ENCODE measurements at places on chromosomes 16 and 17.

DNA sequence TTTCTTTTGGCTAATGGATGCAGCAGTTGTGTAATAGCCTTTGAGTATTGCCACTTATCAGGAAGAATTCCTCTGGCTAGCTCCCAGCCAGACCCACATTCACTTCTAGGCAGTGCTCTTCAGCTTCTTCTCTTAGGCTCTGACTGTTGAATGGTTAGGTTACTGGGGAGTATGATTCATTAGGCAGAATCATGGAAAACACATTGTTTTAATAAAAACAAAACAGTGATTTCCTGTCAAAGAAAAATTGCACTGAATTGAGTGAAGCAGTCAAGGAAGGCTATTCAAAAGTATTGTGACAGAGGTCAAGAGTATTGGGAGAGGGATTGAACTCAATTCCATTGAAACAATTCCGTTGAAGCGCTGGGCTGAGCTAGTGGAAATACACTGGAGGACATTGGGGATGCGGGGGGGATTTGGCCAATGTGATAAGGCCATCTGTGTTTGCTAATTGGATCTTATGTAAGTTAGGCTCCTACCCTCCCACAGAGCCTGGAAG is 68.0 kb downstream of the CNTNAP4 start:
- no peak for DNase-seq

DNA sequence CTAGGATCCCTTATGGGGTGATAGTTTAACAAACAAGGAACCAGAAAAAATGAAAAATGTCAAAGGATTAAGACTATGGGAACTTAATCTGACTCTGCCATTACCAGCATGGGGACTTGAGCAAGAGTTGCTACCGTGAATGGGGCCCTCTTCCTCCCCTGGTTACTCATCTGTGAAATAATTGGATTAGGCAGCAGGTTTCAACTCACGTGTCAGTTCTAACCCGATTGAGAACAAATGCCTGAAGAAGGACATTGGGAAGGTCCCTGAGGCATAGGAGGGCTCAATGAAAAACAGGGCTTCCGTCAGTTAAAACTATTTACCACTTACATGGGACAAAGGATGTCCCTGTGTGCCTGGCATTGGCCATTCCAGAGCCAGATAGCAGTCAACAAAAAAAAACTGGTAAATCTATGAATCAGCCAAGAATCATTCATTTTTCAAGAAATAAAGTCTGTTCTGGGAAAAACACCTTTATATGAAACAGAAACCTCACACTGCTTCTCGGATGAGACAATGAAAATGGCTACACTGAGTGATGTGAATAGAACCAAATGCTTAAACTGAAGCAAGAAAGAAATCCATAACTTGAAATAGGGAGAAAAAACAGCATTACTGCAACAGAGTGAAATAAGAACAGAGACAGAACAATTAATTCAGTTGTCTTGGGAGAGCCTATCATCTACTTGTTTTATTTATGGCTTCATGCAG is 104.3 kb downstream of the ADAMTS18 start:
- DNase-seq = no peak

GRCh38 chr17:27701963-27702362 is 71.0 kb downstream of the LGALS9 start:
- no peak for DNase-seq

DNA sequence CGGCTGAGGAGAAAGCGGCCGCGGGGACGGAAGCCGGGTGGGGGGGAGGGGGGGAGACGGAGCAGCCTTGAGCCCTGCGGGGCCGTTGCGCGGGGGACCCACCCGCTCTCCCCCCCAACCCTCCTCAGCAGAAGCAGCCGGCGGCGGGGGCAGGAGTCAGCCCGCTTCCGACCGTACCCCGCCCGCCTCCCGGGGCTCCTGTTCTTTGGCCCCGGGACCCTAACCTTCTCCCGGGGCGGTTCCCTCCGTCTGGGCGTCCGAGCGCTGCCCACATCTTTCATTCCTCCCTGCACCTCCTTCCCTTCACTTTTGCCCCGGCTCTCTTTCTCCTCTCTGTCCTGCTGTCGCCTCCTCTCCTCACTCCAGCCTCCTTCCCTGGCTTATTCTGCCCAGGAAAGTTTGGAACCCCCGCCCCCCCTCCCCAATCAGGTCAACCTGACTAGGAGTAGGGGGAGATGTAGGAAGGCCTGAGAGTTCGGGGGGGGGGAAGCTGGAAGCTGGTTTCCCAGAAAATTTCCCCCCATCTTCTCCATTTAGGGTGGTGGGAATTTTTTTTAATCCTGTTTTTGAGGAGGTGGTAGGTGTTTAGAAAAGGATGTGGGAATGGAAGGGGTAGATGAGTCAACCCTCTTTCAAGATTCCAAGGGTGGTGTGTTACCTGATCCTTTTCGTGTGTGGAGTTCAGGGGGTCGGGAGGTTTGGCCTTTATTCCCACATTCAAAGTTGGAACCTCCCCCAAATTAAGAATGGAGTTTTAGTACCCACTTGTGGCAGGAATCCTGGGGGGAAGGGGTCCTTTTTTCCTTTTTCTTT is 427 bp upstream of the NLK start:
- no peak for DNase-seq

- no peak for DNase-seq
Observed at GRCh38 chr17:35287286-35287811, 44.5 kb downstream of the SLFN5 start.

DNA sequence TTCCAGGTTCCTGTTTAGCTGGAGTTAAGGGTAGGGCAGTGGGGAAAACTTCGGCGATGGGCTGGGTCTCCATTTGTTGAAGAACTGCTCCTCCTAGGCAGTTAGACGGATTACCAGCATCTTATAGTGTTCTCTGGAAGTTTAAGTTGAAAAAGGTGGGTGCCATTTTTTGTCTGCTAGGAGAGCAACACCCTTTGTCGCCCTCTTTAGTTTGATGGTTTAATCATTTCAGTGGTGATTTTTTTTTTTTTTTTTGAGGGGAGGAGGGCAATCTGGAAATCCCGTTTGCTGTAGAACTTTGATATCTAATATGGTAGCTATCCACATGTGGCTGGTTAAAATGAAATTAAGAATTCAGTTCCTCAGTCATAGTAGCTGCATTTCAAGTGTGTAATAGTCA is 4.1 kb downstream of the UBFD1 start:
- DNase-seq = no peak

DNA sequence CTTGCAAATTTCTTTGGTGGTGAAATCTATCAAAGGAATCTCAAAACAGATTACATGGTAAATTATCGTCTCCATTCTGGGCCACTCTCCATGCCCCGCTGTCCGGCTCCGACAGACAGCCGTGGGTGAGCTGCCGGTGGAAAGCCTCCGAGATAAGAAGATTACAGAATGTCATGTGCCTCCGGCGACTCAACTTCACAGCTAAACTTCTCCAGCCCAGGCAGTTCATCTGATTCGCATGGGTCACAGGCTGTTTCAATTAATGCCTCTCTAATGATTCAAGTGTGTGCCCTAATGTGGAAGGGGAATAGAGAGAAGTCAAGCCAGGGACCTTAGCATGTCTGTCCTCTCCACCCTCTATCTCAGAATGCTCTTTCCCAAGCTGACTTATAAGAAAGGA is 520.8 kb upstream of the ZFHX3 start:
- no peak for DNase-seq

GRCh38 chr17:38554430-38555350 is 51.1 kb downstream of the SRCIN1 start:
- peak; percentile 44 for DNase-seq

DNA sequence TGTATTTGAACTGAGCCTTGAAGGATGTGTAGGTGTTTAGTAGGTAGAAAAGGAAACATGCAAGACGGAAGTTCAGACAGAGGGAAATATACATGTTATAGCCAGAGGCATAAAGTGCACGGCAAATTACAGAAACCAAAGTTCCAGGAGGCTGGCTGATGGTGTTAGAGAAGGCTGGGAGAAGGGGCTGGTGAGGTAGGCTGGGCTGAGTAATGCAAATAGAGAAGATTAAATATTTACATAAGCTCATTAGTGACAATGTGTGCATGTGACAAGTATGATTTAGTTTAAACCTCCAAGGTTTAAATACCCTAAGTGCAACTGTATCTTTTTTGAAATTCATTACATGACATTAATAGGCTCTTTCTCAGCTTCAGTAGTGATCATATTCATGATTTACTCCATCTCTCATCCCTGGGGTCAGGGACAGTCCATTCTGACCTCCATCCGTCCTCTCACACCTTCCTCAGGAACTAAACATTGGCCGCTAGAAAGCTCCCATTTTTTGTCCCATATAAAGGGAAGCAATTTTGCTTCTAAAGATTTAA is 399.8 kb upstream of the SALL1 start:
- no peak for DNase-seq

- peak; percentile 33 for DNase-seq
Observed at GRCh38 chr16:25013751-25014499, 1.2 kb downstream of the ARHGAP17 start.

GRCh38 chr17:66837885-66838665 is 3.2 kb downstream of the CACNG5 start:
- DNase-seq = no peak
